ENCODE measurements at places on chromosomes 2 and 18.

GRCh38 chr2:143793381-143793780 lies 664.2 kb downstream of the ARHGAP15 start:
- no peak for DNase-seq

DNA sequence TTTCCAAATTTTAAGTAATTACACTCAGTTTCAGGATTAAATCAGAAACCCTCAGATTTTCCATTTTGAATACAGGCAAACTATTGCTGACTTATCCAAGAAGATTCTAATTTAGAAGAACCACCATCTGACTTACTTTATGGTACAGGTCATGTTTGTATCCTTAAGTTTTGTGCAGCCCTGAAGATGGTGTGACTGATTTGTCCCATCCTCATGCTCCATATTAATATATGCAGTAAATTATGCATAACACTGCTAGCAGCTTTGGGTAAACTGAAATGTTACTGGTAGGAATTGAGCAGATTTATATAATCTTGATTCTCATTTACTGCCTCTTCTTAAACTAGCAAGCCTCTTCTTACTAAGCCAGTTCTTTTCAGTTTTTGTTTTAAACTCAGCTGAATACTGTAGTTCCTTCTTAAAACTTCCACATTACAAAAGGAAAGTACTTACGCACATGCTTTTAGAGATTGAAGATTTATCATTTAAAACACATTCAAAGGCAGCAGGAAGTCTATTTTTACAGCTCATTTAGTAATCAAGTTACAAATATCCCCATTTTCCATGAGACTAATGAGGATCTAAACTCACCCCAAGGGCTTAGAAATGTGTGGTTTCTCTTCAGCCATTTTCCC lies 25.7 kb downstream of the MEX3C start:
- no peak for DNase-seq

DNA sequence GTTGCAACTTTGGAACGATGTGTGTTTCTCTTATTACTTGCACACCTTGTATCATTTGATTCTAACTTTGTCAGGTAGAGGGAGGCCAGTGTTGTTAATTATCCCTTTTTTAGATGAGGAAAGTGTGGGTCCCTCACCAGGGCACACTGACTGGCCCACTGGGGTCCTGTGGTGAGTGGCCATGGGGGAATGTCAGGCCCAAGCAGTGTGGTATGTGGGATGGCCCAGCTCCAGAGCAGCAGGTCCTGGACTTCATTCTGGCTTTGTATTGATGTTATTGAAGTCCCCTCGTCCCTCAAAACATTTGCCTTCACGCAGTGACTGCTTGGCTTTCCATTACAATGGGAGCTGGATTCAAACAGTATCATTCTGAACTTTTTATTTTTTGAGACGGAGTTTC lies 11.7 kb downstream of the NCK2 start:
- no peak for DNase-seq

- DNase-seq: no peak
Measured at GRCh38 chr2:181992776-181993175, 7.1 kb downstream of the PPP1R1C start.

GRCh38 chr18:59988098-59988706 lies 88.4 kb downstream of the PMAIP1 start:
- peak; percentile 51 for DNase-seq

- DNase-seq: no peak
Measured at GRCh38 chr18:57534511-57534909, 52.0 kb downstream of the FECH start.

- no peak for DNase-seq
Measured at GRCh38 chr2:31140151-31140550, 1.9 kb upstream of the GALNT14 start.

- no peak for DNase-seq
Measured at GRCh38 chr2:238638100-238638981, 209.5 kb upstream of the TWIST2 start.

DNA sequence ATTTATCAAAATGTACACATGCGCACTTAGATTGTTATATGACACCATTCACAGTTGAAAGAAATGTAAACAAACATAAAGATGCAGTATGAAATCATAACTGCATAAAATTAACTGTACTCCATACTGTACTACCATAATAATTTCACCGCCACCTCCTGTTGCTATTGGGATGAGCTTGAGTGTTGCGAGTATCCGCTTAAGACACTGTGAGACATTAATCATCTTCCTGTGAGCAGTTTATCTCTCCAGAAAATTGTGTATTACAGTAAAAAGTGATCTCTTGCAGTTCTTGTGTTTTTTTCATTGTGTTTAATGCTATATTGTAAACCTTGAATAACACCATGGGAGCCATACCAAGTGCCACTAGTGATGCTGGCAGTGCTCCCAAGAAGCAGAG lies 46.1 kb downstream of the OLA1 start:
- DNase-seq: no peak

GRCh38 chr18:45298986-45299385 lies 316.3 kb upstream of the SLC14A2 start:
- no peak for DNase-seq

DNA sequence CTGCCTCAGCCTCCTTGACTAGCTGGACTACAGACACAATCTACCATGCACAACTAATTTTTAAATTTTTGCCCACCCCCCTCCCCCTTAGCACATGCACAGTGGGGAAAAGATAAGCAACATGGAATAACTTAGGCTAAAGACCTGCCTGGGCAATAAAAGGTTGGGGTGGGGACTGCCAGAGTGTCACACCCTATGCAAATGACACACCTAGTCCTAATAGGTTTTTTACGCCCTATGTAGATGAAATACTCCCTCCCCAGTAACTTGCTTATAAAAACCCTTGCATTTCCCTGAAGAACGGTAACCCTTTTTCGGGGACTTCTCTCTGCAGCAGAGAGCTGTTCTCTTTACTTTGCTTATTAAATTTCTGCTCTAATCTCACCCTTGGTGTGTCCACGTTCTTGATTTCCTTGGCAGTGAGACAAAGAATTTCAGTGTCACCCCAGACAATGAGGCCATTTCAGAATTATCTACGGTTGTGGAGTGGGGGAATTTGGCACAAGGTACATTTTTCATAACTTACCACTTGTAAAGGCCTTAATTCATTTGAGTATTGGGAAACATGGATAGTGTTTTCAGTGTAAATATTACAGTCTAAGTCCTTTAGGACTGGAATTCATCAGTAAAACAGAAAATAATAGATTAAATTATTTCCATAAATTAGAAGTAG lies 109.2 kb downstream of the NOL4 start:
- no peak for DNase-seq

GRCh38 chr2:46340740-46341420 lies 43.7 kb downstream of the EPAS1 start:
- no peak for DNase-seq

- no peak for DNase-seq
Measured at GRCh38 chr2:130987519-130988425, 105.5 kb downstream of the FAM168B start.

GRCh38 chr2:226584518-226585055 lies 215.0 kb downstream of the IRS1 start:
- no peak for DNase-seq

- DNase-seq: no peak
Measured at GRCh38 chr18:28269750-28270149, 92.8 kb upstream of the CDH2 start.

DNA sequence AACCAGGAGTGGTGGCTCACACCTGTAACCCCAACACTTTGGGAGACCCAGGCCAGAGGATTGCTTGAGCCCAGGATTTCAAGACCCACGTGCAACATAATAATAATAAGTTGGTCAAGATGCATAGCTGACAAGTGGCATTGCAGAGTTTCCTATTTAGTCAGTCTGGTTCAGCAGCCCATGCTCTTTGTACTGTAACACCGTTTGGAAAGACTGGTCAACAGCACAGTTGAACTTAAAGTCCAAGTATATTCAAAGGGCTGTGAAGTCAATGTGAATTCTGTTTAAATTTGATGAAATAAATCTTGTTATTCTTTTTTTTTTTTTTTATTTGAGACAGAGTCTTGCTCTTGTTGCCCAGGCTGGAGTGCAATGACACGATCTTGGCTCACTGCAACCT lies 1.5 kb upstream of the TRMT61B start:
- no peak for DNase-seq

DNA sequence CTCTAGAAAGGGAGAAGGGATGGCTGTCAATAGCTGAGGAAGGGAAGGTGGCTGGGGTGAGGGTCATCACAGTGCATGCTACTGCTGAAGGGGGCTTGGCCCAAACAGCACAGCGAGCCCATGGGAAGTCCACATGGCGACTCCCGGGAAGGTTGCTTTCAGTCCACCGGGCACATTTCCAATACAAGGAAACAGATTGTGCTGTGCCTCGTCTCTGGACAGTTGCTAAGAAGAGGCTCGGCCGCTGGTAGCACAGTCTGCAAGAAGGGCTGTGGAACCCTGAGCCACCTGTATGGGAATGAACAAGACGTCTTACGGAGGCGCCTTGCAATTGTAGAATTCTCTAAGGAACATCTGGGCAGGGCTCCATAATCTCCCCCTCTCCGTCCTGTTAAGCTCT lies 123.1 kb downstream of the CELF4 start:
- no peak for DNase-seq

- DNase-seq: no peak
Measured at GRCh38 chr2:171149171-171149938, 11.3 kb downstream of the TLK1 start.

DNA sequence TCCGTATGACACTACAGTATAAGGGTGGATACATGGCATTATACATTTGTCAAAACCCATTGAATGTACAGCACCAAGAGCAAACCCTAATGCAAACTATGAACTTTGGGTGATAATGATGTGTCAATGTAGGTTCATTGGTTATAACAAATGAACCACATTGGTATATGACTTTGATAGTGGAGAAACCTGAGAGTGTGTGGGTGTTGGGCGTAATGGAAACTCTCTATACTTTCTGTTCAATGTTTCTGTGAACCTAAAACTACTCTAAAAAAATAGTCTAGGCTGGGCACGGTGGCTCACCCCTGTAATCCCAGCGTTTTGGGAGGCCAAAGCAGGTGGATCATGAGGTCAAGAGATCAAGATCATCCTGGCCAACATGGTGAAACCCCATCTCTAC lies 6.5 kb upstream of the ACTG2 start:
- DNase-seq: no peak

GRCh38 chr18:34121200-34121721 lies 103.5 kb downstream of the NOL4 start:
- DNase-seq: no peak

DNA sequence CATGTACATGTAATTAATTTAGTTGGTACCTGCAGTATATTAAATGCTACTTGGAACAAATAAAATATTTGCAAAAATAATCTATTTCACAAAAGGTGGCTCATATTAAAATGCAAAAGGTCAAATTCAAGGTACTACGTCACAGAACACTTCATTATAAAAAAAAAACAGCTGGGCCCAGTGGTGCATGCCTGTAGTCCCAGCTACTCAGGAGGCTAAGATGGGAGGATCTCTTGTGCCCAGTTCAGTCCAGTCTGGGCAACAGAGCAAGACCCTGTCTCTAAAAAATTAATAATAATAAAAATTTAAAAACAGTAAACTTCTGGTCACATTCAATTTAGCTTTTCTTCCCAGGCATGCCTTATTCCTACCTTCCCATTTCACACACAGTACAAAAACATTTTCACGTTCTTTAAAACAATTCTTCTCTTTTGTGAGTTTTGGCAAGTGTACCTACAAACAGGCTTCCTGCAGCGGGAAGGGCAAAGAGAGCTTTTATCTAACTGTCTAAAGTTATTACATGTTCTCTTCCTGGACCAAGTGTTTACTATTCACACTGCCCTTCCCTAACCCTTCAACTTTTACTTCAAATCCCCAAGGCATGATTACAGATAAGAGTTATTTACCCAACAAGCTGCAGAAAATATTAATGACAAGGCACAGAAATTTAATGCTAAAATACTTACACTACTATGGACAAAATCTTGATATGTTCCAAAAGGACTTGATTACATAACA lies 10.7 kb downstream of the BAZ2B start:
- no peak for DNase-seq

GRCh38 chr18:10417664-10418063 lies 36.8 kb upstream of the APCDD1 start:
- no peak for DNase-seq

DNA sequence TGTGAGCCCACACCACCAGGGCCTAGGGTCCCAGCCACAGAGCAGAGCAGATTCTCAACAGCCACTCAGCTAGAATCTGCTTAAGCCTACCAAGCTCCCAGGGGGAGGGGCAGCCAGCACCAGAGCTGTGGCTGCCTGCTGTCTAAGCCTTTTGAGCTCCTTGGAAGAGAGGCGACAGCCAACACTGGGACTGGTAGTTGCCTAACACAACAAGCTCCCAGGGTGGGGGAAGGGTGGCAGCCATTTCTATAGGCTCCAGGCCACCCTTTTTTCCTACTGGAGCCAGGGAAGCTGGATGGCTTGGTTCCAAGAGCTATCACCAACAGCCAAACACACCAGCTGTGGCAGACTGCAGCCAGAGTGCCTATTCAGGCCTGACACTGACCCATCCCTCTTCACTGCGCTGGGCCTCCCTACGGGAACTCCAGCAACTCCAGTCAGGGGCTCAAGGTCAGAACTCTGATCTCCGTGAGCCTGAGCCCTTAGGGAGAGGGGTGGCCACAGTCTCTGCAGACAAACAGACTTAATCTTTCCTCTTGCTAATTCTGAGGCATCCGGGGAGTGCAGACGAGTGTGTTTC lies 1824.3 kb upstream of the CELF4 start:
- DNase-seq: no peak

- DNase-seq: no peak
Measured at GRCh38 chr2:8923183-8923582, 80.3 kb downstream of the MBOAT2 start.

DNA sequence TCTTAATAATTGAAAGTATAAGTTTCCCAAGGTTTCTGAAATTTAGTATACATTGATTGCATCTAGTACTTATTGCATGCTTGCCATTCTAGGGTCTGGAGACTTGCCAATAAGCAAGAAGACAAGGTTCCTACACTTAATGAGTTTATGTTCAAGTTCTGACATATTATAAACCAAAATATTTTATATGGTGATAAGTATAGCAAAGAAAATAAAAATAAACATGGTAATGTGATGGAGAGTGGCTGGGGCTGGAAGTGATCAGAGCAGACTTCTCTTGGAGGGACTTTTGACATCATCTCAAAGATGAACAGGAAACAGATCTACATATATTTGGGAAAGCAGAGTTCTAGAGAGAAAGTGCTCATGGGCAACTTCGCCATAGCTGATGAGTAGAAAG lies 119.5 kb upstream of the EPHA4 start:
- no peak for DNase-seq

DNA sequence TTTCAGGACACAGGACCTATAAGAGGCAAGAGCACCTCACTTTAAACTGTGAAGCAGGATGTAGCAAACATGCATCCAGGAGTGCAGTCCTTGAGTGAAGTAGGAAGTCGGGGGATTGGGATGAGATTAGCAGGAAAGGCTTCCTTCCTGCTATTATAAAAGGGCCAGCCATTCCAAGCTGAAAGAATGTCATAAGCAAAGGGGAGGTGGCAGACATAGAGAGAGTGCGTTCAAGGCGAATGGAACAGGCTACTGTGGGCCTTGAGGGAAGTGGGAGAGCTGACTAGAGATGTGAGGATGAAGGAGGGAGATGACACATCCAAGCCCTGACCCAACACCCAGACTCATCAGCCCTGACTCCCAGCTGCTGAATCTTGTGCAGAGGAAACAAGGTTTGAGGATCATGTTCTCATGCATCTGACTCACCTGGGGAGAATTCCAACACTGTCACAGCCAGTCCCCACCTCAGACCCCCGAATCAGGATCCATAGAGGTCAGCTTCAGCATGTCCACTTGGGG lies 63.9 kb downstream of the GYPC start:
- DNase-seq: no peak

- DNase-seq: peak; percentile 82
Measured at GRCh38 chr2:173590276-173590861, 235.7 kb downstream of the CDCA7 start.

Measured in AG04450 (cell line).